Epithelial cell of proximal tubule (primary cell): ENCODE measurements at places on chromosomes 7 and 10. TPM values are rescaled to one million over a fixed set of nuclear protein-coding genes. Genes with fewer than 3 reads are reported as not detected.

The R3HCC1L gene
- total RNA-seq, result 8.6 and 9.2 TPM in 2 replicates

The CRPPA gene
- total RNA-seq, result 0.52 and 1.8 TPM in 2 replicates

The ANKRD30A gene
- not detected in 2 replicates for total RNA-seq

The RPEL1 gene
- total RNA-seq, result 0.06 and 0.07 TPM in 2 replicates

The NFE2L3 gene
- total RNA-seq, result 75.6 and 98.0 TPM in 2 replicates

The RBP3 gene
- not detected in 2 replicates for total RNA-seq

The LRRC18 gene
- not detected in 2 replicates for total RNA-seq

The ADAMTS14 gene
- total RNA-seq, result 1.3 and 1.4 TPM in 2 replicates

The FRMPD2 gene
- total RNA-seq, result under 0.01 and 0.22 TPM in 2 replicates

The NRP1 gene
- total RNA-seq, result 62.7 and 89.4 TPM in 2 replicates

The PRF1 gene
- total RNA-seq, result not detected in 2 replicates

The RBM28 gene
- total RNA-seq, result 22.1 and 31.3 TPM in 2 replicates

The CTNNA3 gene
- under 0.01 and 0.46 TPM in 2 replicates for total RNA-seq

The OR13A1 gene
- total RNA-seq, result not detected in 2 replicates

The CFAP69 gene
- 0.29 and 0.51 TPM in 2 replicates for total RNA-seq

The ENTPD1 gene
- total RNA-seq, result not detected in 2 replicates

The LRRN3 gene
- 0.14 TPM in 1 of 2 replicates, not detected in the other for total RNA-seq

The PRKG1 gene
- total RNA-seq, result 0.14 and 0.17 TPM in 2 replicates

The CDK13 gene
- 36.0 and 41.1 TPM in 2 replicates for total RNA-seq

The OR6B1 gene
- not detected in 2 replicates for total RNA-seq

The NUB1 gene
- 42.6 and 70.7 TPM in 2 replicates for total RNA-seq

The MCM10 gene
- 16.2 and 35.2 TPM in 2 replicates for total RNA-seq

The MAGI2 gene
- total RNA-seq, result 0.43 and 0.92 TPM in 2 replicates

The STEAP4 gene
- total RNA-seq, result 0.52 and 0.80 TPM in 2 replicates

The SFTPA1 gene
- total RNA-seq, result not detected in 2 replicates

The MACC1 gene
- total RNA-seq, result 12.4 and 33.2 TPM in 2 replicates

The SFXN4 gene
- total RNA-seq, result 17.1 and 28.9 TPM in 2 replicates

The SCD gene
- total RNA-seq, result 113 and 303 TPM in 2 replicates

The MRPS33 gene
- total RNA-seq, result 50.8 and 52.9 TPM in 2 replicates

The SLC29A3 gene
- 0.58 and 2.2 TPM in 2 replicates for total RNA-seq

The SLC13A1 gene
- total RNA-seq, result not detected in 2 replicates

The LIPM gene
- total RNA-seq, result not detected in 2 replicates

The PPP1R9A gene
- 11.7 and 14.1 TPM in 2 replicates for total RNA-seq
